D341Med (cell line): ENCODE measurements at places on chromosomes 2 and 18.

DNA sequence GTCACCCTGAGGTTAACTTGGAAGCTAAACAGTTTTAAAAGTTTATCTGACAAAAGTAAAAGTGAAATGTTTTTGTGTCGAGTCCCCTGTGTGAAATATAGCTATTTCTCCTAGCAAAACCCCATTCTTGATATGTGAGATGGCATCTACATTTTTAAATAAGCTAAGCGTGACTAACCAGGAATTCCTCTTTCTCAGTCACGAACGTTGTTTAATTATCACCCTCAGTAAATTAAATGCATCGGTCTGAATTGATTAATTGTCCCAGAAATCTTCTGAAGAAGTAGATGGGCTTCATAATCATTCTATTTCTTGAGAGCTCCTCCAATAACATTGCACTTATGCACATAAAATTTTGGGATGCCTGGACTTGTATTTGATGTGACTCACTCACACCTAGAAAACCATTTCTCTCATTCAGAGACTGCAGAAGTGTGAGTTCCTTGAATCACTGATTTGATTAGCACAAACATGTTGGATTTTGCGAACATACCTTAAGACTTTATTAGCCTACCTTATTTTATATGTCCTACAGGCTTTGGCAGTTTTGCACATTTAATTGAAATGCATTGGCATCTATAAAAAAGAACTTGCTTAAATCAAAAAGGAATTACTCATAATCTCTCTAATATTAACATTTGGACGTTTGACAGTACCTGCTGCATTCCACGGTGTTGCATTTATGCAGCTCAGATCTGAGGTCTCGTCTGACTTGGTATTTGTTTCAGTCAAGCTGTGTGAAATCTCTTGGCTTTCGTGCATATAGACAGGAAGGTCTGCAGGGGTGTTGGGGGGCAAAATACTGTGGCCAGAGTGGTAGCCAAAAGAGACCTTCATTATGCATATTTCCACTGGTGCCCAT, 475.2 kb downstream of the EPHA4 start:
- DNase-seq: no peak

- DNase-seq: no peak
These were observed 228.7 kb downstream of the PIK3C3 start for GRCh38 chr18:42183746-42184145.

- no peak for DNase-seq
These were observed 27.2 kb upstream of the LPIN2 start for GRCh38 chr18:3040173-3040572.

- DNase-seq: no peak
These were observed 487.0 kb downstream of the TNS1 start for GRCh38 chr2:217515615-217516309.

DNA sequence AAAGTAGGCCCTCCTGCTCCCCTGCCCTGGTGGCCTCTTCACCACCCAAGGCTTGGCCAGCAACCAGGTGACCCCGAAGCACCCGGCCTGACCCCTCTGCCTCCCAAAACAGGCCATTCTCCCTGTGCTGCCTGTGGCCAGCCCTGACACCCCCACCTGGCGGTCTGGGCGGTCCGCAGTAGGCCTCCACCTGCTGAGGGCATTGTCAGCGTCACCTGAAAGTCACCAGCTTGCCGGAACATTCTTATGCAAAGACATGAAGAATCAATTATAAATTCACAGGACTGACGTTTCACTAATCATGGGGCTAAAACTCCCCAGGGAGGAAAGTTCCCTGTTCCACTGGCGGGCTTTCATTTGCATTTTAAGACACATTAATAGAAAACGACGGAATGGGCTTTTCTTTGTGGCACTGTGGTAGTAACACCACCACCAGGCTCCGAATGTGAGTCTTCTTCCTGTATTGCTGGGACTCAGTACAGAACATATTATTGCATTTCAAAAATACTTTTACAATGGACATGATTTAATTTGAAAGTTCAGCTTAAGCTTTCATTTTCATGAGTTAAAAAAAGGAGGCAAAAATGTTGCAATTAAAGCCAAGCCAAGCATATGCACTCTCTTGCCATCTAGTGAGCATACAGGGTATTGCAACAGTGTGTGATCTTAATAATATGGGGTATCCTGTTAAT, 57.4 kb downstream of the ADI1 start:
- DNase-seq: no peak

DNA sequence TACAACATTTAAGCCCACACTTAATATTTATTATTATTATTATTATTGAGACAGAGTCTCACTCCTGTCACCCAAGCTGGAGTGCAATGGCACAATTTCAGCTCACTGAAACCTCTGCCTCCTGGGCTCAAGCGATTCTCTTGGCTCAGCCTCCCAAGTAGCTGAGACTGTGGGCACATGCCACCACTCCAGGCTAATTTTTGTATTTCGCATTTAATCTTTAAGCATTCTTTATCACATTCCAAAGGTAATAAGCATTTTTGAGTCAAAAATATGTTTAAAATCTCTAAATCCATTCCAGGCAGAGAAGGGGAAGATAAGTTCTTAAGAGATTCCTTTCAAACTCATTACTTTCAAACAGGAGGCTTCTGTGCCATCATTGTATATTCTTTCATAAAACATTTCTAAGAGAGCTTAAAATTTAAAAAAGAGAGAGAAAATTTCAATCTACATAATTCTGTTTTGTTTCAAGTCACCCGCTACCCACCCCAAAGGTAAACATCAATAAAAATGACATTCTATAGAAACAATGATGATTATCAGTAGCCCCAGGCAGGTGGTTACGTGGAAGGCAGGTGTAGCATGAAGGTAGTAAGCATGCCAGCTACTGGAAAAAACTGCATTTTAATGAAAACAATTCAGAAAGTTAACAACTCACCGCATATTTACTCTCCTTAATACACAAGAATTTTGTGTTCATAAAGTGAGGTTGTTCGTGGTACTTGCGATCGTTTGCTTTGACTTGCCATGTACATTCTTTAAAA, 84.4 kb upstream of the NARS1 start:
- DNase-seq: no peak

- peak; percentile 53 for DNase-seq
These were observed 927.0 kb upstream of the CRIM1 start for GRCh38 chr2:35428548-35428947.

DNA sequence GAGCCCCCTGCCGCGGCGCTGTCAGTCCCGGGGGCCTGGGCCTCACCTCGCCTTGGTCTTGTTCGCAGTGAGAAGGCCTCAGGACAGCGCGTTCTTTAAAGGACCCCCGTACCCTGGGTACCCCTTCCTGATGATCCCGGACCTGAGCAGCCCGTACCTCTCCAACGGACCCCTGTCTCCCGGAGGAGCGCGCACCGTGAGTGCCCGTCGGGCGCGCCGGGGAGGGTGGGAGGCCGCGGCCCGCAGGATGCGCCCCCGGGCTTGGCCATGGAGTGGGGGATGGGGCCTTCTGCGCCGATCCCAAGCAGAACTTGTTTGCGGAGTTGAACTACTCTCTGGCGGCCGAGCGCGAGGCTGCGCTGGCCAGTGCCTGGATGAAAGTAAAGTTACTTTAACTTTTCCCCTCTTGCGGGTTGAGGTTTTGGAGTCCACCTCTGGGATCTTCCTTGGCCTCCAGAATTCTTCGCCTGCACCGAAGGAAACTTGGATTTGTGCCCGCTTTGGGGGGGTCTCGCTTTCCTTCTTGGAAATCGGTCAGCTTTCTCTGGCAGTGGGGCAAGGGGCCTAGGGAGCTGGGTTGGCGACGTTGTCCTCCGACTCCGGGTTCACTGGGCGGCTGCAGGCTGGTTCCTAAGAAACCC, 1.2 kb downstream of the TCF7L1 start:
- no peak for DNase-seq
